ENCODE measurements at places on chromosomes 7 and 10.
A peak's percentile ranks its signal among the peaks of the same experiment; 100 is the strongest.

- DNase-seq: peak; percentile 27
Measured at GRCh38 chr7:1059200-1060091, 15.1 kb downstream of the GPR146 start.

GRCh38 chr10:10897400-10897799 is 120.3 kb upstream of the CELF2 start:
- no peak for DNase-seq

DNA sequence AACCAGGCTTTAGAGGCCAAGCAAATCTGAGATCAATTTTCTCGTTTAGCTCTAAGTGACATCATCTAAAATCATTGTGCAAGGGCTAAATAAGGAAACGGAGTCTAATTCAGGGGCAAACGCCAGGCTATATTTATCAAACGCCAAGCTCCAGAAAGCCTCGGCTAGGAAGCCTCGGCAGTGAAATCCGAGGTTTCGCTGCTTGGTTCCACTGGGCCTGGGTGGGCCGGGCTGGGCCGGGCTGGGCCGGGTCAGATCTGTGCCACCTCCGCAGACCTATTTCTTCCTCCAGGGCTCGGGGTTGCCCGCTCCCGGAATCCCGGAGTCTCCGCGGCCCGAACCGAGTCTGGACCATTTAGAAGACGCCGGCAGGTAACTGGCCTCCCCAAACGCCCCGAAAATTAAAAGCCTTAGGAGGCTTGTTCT is 459 bp upstream of the FEZF1 start:
- no peak for DNase-seq

DNA sequence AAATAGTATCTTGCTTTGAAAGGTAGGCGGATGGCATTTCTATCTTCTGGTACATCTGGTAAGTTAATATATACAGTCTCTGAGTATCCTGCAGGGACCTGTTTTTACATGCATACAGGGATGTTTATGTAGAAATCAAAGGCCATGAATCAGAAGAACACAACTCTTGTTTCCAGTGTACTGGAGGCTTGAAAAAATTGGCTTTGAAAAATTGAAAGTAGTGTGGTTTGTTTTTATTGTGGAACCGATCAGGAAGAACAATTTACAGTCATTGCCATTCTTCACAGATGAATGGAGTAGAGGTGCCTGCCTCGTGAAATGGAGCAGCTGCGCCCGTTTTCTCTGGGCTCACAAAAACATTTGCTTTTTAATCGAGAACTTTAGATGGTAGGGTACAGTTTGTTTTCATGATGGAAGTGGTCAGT is 54.0 kb upstream of the RPA3 start:
- DNase-seq: peak; percentile 66

DNA sequence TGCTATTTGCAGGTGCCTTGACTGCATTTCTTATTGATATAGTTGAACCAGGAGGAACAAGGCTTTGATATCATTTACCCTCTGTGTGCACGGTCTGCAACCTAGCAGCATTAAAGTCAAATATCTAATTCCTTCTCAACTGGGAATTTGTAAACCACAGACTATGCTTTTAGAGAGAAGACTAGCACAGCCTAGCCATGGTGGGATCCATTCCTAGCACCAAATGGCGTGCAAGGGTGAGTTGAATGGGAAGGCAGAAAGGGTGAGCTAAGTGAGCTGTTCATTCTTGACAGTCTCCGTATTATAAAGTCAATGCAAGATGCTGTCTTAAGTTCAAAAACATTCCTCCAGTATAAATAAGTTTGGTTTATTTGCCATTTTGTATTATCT is 2.9 kb downstream of the ZNF365 start:
- DNase-seq: no peak

DNA sequence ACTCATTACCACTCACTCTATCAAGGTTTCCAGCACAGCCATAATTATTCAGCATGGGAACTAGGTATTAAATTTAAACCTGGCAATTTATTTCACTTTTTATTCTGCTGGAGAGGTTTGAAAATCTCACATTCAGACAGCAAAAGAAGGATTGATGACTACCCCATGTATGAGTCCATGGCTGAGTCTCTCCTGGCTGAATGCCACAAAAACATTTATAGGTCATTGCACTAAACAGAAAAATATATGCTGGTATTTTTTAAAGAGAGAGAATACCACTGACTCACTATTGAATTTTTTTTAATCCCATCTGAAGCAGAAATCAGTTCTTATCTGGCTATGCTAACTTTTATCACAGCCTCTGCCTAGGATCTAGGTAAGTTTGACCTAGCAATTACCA is 336.3 kb downstream of the PPP1R3A start:
- DNase-seq: peak; percentile 54

DNA sequence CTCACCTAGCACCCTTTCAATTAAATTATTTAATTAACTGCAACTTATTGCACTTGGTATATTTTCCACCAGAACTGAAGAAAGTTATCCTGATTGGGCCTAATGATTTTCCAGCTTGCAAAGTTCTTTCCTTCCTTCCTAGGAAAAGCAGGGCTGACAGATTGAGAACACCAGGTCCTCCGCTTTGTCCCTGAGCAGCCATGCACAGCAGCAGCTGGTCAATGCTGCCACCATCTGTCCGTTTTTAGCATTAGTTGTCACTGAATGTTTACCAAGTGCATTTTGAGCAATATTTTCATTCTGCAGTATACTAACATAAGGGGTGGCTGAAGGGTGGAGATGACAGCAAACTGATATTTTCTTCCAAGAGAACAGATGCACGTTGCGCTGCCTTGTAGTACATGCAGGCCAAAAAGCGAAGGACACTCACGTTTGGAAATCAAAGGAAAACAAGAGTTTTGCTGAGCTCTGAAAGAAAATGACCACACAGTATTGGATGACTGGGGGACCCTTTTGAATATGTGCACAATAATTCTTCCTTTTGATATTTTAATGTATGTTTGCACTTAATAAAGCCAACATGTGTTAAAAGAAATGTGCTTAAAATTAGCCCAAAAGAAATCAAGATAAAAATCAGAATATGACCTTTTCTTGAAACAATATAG is 248.8 kb upstream of the PTN start:
- peak; percentile 83 for DNase-seq

GRCh38 chr10:77532068-77532467 is 105.5 kb downstream of the KCNMA1 start:
- DNase-seq: peak; percentile 80

DNA sequence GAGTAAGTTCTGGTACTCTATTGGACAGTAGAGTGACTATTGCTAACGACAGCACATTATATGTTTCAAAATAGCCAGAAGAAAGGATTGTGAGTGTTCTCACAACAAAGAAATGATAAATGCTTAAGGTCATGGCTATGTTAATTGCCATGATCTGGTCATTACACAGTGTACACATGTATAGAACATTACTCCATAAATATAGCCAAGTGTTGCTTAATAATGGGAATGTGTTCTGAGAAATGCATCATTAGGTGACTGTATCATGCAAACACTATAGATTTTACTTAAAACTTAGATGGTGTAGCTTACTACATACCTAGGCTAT is 19.6 kb downstream of the EPC1 start:
- no peak for DNase-seq

- DNase-seq: no peak
Measured at GRCh38 chr7:73567846-73568685, 10.3 kb downstream of the TBL2 start.

GRCh38 chr7:71753956-71754664 is 622.2 kb downstream of the GALNT17 start:
- DNase-seq: no peak

DNA sequence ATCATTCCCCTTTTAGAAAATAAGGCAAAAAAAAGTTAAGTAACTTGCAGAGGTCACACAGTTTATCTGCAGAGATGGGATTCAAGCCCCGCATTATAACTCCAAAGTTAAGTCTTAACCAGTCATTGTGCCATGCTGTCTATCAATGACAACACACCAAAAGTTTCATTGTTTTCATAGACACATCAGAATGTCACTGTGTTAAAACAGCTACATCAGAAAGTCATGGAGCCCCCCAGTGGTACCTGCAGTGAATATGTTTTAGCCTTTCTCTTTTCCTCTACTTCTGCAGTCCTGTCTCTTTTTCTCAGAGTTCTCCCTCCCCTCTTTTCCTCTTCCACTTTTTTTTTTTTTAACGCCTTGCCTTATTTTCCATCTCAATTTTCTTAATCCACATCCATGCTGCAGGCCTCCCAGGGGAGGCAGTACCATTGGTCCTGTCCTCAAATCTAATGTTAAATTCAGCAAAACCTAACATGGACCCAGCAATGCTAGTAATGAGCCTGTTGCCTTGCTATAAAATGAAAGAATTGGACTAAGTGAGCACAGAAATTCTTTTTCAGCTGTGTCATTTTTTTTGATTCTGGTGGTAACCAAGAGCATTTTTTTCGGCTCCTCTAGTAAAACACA is 3.8 kb upstream of the NRCAM start:
- DNase-seq: peak; percentile 35

DNA sequence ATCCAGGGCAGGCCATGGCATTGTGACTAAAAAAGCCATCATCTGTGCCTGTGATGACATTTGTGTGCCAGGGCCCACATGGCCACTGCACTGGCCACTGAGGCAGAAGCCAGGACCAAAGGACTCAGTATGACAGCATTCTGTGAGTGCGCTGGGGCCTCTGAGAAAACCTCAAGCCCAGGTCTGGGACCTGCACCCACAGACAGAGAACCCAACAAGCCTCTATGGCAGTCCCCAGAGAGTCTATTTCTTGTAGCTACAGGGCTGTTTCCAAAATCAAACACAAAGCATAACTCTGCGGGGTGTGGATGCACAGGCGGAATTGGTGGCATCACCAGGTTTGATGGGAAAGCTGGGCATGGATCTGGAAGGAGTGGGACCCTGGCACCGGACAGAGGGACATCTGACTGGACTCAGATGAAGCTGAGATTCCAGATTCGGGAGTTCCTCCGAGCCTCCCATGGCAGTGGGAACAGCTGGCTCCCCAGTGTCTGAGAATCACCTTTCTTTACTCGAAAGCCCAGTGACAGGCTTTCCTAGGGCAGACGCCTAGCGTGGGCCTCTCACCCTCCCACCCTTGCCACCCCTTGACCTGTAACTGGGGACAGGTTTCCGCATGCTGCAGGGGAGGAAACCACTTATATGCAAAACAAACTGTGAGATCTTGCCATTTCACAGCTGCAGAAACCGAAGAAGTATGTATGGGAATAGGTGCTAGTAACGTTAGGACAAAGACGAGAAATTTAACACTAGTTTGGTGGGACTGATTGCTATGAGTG is 70.6 kb upstream of the RHEB start:
- DNase-seq: no peak

- DNase-seq: no peak
Measured at GRCh38 chr10:119349341-119349740, 142.0 kb downstream of the GRK5 start.

- no peak for DNase-seq
Measured at GRCh38 chr7:103859709-103860108, 129.7 kb downstream of the RELN start.

- DNase-seq: no peak
Measured at GRCh38 chr10:1379601-1380000, 323.4 kb downstream of the WDR37 start.

GRCh38 chr7:7617550-7617949 is 23.0 kb upstream of the UMAD1 start:
- DNase-seq: no peak

GRCh38 chr7:130990178-130990832 is 256.3 kb upstream of the KLF14 start:
- DNase-seq: no peak

GRCh38 chr7:13604178-13604577 is 385.3 kb downstream of the ETV1 start:
- peak; percentile 8 for DNase-seq

DNA sequence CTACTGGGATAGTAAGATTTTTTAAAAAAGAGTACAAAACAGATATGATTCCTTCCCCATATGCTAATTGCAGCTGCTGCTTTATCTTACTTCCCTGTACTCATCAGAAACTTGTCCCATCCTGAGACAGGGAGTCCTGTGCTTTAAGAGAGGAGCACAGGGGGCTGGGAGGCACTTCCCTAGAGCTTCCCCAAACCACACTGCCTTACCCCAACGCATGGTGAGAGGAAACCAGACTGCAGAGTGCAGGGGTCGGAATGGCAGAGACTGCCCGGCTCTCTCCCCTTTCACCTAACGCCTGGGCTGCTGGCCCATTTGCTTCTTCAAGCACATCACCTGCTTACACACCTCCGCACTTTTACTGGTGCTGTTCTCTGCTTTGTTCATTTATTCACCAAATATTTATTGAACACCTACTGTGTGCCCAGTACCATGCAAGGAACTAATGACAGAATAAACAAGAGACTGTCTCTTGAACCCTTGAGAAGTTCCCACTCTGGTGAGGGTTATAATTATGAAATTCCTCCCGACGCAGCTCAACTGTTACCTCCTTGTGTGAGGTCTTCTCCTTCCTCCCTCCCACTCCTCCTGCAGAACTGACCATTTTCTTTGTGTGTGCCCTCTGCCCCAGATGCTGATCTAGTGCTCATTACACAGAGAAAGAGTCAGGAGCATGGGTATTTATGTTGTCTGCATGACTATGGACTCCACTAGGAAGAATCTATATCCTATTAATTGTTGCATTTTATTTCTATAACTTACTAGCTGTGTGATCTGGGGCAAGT is 289.7 kb downstream of the TCF7L2 start:
- no peak for DNase-seq

DNA sequence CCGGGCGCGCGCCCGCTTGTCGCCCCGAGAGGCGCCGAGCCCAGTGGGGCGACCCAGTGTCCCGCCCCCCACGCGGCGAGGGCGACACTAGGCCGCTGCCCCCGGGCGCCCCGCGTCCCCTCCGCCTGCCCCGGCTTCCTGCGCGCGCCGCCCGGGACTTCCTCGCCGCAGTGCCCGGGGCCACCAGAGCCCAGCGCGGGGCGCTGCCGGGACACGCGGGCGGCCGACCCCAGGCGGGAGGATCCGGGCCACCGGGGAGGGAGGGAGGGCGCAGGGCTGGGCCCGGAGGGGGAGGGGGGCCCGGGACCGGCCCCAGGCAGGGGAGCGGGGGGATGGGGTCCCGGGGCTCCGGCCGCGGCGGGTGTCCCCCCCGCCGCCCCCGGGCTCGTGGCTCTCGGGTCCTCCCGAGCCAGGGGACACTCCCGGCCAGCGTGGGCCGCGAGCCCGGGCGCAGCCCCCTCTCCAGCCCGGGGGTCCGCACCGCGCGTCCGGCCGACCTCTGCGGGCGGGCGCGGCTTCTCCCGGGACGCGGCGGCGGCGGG is 435 bp upstream of the PWWP2B start:
- no peak for DNase-seq

DNA sequence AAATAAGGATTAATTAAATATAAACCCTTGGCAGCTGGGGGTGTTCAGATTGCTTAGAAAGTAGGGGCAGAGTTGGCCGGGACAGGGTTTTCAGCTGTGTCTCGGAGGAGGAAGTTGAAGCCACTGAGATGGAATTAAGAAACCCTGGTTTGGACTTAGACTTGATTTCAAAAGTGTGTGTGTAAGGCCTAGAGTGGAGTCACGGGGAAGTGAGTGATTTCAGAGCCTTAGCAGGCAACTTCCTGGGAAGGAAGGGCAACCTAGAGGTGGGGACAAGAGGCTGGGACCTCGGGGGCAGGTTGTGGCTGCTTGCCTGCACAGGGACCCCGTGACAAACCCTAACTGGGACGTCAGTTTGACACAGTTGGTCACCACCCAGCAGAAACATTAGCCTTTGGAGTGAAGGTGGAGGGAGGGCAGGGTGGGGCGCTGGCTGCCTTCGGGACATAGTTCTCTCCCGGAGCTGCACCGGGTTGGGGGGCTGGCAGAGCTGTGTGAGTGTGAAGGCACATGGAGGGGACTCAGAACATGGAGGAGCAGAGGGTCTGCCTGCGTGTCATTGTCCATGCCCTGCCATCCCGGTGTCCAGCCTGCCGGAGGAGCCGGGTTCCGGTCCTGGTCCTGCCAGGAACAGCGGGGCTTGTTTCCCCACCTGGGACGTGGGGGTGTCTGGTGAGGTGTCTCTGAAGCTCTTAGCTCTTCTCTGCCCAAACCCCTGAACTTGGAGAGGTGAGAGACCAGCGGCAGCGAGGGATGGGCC is 1.8 kb downstream of the BRI3 start:
- peak; percentile 31 for DNase-seq
